ENCODE measurements at places on chromosomes 1 and 21.
A peak's percentile ranks its signal among the peaks of the same experiment; 100 is the strongest.

DNA sequence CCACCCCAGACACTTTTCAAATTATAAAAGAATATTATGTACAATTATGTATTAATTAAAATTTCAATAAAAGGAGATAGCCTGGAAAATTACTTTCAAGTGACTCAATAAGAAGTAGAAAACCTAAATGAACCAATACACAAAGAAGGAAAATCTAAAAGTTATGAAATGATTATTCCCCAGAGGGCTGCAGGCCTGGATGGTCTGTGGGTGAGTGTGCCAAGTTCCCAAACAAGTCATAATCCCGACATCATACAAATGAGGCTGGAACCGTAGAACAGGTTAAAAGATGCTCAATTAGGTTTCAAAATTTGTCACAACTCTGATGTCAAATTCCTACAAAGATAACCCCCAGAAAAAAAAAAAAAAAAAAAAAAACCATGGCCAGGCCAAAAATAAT, 12.7 kb downstream of the SPATC1L start:
- DNase-seq: no peak

- no peak for DNase-seq
Observed at GRCh38 chr1:160623862-160624261, 23.0 kb downstream of the SLAMF1 start.

DNA sequence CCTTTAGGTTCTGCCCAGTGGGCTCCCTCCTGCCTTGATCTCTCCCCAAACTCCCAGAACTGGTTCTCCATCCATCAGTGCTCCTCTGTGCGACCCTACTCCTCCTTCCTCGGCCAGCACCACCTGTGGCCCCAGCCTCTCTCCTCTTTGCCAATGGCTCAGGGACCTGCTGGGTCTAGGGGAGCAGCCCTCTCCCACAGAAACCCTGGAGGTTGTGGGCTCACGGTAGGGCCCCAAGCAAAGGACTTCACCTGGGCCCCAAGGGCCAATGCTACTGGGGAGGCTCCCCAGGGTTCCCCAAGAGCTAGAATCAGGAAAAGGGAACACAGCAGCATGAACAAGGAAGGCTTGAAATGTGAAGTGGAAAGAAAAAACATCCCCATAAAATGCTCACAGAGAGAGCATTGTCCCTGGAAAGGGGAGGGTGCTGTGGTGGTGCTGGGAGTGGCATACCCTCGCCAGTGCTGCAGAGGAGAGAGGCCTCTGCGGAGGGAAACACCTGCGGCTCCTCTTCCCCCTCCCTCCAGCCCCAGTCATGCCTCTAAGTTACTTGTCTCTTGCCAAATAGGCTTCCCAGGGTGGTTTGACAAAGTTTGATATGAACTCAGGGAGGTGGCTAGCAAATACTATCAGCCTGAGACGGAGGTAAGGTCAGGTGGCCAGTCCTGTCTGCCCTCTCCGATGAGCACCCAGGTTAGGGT, 2.5 kb downstream of the TMEM63A start:
- DNase-seq: no peak

DNA sequence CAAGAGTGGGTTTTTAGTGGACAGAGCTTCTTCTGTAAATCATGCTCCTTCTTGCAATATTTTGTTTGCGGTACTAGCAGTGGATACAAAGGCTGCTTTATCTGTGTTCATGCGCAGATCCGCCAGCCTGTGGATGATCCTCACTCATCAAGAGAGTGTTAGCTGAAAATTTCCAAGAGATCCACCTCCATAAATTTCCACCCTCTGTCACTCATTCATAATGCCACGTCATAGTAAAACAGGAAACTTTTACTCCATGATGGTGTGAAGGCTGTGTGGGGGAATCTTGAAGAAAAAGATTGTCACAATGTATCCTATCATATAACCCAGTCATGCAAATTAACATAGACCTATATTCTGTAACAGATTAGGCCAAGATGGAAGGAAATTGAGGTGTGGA, 4.4 kb upstream of the MAPKAPK2 start:
- no peak for DNase-seq

DNA sequence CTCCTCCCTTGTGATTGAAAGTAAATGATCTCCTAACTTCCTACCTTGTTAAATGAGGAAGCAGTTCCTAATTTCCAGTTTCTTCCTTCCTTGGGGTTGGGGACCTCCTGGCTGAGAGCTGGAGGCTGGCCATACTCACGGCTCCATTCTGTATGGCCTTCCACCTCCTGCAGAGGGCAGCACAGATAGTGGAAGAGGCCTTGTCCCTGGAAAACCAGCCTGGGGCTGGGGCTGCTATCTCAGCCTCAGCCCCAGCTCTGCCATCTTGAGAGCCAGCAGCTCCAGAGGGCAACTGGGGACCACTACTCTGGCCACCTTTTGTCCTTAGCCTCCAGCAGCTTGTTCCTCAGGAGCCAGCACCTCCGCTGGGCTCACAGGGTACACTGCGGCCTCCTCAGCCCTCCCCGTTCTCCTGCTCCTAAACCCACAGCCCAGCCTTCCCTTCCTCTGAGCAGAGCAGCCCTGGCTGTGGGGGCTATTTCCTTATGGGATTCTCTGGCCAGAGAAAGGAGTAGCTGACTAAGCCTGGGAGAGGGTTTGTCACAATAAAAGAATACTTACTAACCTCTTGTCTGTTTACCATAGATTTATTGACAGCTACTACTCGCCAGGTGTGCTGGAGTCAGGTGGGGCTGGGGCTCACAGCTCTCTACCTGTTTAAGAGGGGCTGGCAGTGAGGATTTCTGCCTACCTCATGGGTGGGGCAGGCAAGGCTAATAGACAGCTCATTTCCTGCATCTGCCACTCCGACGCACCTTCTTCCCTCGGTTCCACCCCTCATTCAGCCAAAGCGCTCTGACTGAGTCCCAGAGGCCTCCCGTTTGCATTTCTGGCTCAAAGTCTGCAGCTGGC, 6.3 kb downstream of the TMEM234 start:
- peak; percentile 77 for DNase-seq

GRCh38 chr1:44609768-44610526, 64.3 kb downstream of the TMEM53 start:
- DNase-seq: no peak

- DNase-seq: no peak
Observed at GRCh38 chr1:16440131-16440469, 424 bp upstream of the NECAP2 start.

GRCh38 chr21:45818904-45819285, 162.7 kb upstream of the COL6A1 start:
- no peak for DNase-seq

DNA sequence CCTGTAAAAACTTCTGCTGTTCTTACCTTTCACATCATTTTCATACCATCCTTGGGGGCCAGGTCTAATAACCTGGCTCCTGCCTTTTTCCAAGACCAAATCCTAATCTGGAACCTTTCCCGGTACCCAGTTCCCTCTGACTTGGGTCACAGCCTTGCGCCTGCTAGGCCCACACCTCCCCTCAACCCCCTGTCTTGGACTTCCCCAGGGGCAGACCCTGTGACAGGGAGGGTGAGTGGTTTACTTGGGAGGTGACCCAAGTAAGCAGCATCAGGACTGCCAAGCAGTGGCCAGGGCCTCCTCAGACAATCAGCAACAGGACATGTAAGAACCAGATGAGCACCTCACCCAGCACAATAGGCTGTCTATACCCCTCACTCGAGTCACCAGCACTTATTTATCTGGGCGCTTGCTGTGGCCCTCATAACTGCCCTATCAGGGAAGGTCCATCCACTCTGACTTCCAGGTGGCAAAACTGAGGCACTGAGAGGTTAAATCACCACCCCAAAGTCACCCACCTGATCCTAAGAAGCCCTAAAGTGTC, 124.7 kb downstream of the MATN1 start:
- no peak for DNase-seq

DNA sequence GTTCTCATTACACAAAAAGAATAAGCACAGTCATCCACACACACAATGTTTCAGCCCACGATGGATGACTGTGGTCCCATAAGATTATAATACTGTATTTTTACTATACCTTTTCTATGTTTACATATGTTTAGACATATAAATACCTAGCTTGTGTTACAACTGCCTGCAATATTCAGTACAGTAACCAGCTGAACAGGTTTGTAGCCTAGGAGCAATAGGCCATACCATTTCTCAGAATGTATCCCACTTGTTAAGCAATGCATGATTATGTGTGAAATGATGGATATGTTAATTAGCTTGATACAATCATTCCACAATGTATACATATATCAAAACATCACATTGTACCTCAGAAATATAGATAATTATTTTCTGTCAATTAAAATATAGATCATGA, 33.2 kb upstream of the SAMD13 start:
- no peak for DNase-seq

- peak; percentile 13 for DNase-seq
Observed at GRCh38 chr1:43879414-43879813, 54.2 kb upstream of the ARTN start.

DNA sequence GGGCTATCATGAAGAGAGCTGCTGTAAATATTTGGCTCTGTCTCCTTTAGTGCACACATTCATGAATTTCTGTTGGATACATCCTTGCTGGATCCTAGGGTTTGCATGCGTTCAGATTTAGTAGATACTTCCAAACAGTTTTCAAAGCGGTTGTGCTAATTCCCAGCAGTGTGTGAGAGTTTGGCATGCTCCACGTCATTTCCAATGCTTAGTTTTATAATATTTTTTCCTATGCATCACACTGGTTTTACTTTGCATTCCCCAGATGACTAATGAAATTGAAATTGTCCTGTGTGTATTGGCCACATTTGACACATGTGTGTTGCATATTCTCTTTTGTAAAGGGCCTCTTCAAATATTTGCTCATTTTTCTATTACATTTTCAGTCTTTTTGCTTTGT, 18.5 kb upstream of the AADACL3 start:
- DNase-seq: no peak

DNA sequence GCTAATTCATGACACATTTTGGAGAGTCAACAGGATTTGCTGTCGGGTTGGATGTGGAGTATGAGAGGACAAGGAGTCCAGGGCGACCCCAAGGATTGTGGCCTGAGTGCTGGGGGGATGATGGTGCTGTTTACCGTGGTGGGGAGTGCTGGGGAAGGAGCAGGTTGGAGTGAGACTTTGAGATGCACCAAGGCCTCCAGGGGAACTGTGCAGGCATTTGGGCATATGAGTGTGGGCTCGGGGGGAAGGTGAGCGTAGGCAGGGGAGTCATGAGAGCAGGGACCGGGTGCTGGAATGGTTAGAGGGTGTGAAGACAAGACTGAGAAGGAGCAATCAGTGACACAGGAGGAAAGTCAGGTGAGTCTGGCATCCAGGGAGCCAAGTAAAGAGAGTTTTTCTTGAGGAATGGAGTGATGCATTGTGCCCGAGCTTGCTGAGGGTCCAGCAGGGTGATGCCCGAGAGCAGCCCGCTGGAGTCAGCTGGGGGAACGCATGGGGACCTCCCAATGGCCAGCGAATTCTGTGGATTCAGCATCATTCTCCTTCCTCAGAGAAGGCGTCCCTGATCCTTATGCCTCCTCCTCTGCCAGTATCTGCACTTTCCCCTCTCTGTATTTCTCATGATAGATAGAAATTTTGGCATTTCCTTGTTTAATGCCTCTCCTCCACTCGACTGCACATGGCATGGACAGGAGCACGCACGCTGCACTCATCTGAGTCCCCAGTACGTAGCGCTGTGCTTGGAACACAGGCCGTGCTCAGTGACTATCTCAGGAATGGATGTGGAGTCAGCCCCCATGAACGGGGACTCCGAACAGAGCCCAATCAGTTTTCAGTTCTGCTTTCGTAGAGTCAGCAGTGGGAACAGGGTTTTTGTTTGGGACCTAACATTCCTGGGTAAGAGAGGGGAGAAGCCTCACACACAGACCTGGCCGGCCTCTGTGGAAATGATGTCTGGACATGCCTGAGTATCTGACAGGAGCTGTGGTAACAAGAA, 52.1 kb upstream of the ETV3 start:
- no peak for DNase-seq

DNA sequence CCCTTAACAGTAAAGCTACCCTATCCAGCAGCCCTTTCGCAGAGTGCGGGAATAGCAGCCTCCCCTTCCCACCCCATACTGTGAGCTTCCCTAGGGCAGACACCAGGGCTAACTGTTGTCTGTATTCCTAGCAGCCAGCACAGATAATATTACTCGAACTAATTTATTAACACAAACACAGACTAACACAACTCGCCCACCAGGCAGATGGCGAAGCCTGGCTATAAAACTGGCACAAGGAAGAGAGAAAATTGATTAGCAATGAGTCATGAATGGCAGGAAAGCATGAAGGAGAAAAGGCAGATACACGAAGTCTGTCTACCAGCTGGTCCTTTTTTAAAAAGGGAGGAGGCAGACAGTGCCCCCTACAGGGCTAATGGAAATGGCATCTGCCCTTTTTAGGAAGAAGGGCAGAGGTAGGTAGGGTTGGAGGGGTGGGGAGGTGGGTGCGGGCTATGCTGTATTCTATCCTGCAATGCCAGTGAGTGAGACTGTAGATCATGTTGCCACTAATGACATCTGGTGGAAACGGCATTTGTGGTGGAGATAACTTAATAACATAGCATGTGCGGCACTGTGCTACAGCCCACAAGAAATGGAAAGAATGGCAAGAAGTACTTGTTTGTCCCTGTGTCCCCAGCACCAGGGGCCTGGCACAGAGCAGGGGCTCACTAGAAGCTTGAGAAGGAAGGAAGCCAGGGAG, 30.6 kb upstream of the CTPS1 start:
- peak; percentile 80 for DNase-seq

GRCh38 chr1:84493747-84494146, 12.4 kb upstream of the SPATA1 start:
- DNase-seq: no peak

GRCh38 chr1:224582041-224582440, 34.1 kb upstream of the CNIH3 start:
- no peak for DNase-seq

DNA sequence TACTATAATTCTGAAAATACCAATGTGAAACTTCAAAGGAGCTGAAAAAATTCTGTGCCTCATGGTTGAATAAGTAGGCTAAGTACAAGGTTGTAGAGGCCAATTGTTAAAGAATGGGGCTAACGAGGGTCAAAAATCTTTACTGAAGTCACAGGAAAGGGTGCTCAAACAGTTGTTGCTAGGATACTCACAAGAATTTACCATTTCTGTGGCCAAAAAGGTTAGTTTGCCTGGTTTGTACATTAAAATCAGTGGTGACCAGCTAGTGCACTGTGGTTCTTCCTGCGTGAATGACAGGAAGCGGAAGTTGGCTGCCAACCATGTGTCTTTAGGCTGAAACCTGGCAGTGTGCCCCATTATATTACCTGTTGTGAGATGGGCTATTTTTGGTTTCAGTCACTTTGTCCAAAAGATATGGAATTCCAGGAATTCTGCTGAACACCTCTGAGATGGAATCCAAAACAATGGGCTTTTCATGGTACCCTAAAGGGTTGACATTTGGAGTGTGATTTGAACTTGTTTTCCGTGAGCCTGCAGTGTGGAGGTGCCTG, 13.5 kb downstream of the MAP3K21 start:
- no peak for DNase-seq

- DNase-seq: no peak
Observed at GRCh38 chr1:42957880-42958487, 684 bp downstream of the SLC2A1 start.

- no peak for DNase-seq
Observed at GRCh38 chr1:113605146-113605545, 154.1 kb downstream of the PHTF1 start.

GRCh38 chr1:28180306-28181305, 4.1 kb upstream of the PTAFR start:
- no peak for DNase-seq

- DNase-seq: no peak
Observed at GRCh38 chr1:11611638-11612327, 42.4 kb downstream of the FBXO2 start.

Measured in dermis microvascular lymphatic vessel endothelial cell (primary cell).